ENCODE measurements at places on chromosomes 11 and 22.

DNA sequence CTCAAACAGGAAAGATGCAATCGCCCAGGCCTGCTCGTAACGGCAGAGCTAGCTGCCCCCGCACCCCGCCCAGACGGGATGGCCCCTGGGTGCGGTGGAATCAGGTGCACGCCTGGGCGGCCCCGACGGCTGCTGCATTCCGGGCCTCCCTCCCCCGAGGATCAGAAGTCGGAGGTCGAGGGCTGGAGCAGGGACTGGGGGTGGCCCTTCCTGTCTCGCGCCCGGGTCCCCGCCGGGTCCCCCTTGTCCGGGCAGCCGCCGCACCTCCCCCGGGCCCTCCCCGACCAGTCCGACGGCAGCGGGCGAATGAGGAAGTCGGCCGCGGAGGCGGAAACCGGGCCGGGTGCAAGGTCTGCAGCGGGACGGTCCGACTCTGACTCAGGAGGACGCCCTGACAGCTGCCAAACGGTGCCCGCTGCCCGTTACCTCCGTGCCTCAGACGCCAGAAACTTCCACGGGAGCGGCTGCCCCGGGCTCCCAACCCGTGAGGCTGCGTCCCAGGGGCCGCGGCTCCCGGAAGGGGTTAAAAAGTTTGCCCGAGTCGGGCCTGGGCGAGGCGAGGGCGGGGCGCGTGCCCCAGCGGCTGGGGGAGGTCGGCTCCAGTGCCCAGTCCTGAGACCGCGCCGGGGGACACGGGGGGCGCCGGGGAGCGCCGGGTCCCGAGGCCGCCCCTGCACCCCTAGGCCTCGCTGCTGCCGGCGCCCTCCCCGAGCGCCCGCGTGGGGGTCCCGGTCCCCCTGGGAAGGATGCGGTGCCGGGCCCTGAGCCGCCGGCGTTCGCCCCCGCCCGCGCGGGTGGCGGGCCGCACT is 663 bp downstream of the MYH9 start:
- DNase-seq, result peak; percentile 46

GRCh38 chr22:23305922-23306374 is 125.6 kb downstream of the BCR start:
- DNase-seq, result no peak

DNA sequence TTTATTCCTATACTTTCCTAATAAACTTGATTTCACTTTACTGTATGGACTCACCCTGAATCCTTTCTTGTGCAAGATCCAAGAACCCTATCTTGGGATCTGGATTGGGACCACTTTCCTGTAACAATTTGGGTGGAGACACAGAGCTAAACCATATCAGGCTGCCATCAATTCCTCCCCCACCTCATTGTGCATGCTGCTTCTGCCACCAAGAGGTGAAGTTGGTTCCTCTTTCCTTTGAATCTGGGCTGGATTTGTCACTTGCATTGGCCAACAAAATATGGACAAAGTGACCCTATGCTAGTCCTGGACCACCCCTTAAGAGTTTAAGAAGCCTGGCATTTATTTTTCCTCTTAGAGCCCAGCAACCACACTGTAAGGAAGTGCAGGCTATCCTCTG is 39.4 kb upstream of the CEP295 start:
- no peak for DNase-seq

GRCh38 chr11:69444381-69445130 is 36.9 kb upstream of the LINC01488 start:
- peak; percentile 84 for DNase-seq

DNA sequence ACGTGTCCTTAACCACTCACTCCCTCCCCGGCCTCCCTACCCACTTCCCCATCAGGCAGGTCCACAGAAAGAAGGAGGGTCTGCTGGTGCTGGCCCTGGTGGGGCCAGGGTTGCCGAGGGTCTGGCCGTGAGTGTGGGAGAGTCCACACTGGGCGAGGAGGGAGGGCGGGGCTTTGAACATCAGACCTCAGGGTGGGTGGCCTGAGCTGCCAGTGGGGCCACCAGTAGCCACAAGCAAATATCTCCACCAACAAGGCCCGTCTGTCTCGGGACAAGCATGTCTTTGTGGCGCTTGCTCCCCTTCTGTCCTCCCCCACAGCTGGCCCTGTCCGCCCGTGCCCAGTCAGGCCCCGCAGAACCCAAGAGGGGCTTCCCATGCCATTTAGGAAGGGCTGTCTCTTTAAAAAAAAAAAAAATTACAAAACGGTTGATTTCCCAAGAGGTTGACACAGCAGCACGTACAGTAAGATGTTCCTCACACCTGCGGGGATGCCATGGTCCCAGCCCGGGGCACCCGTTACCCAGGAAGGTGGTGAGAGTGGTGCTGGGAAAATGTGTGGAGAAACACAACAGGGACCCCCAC is 17.7 kb upstream of the TALDO1 start:
- DNase-seq, result no peak

GRCh38 chr11:56474729-56475235 is 1.6 kb upstream of the OR5M3 start:
- DNase-seq, result no peak

GRCh38 chr11:129998107-129998506 is 4.5 kb downstream of the PRDM10 start:
- DNase-seq, result no peak

- no peak for DNase-seq
Observed at GRCh38 chr11:128328955-128329551, 258.3 kb downstream of the ETS1 start.

DNA sequence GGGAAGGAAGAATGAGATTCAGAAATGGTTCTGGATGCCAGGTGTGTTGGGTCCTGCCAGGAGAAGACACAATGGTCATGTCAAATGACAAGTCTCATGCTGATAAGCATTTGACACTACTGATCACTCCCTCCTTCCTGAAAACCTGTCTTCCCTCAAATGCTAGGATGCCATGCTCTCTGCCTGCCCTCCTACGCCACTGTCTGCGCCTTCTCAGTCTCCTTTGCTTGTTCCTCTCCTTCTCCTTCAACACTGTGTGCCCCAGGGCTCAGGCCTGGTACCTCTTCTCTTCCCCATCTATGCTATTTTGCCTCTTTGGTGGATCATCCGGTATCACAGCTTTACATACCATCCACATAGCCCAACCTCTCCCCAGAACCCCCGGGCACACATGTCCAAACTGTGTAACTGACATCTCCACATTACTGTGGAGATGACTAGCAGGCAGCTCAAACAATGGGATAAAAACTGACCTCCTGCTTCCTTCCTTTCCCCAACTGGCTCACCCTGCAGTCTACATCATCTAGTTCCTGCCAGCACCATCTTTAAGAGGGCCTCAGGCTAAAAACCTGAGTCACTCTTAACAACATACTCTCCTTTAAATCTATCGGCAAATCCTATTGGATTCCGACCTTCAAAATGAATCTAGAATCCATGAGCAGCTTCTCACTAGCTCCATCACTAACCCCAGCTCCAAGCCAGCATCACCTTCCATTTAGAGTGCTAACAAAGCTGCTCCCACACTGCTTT is 8.2 kb downstream of the AP1B1 start:
- no peak for DNase-seq

GRCh38 chr11:43825217-43825816 is 55.3 kb upstream of the ALKBH3 start:
- peak; percentile 25 for DNase-seq

DNA sequence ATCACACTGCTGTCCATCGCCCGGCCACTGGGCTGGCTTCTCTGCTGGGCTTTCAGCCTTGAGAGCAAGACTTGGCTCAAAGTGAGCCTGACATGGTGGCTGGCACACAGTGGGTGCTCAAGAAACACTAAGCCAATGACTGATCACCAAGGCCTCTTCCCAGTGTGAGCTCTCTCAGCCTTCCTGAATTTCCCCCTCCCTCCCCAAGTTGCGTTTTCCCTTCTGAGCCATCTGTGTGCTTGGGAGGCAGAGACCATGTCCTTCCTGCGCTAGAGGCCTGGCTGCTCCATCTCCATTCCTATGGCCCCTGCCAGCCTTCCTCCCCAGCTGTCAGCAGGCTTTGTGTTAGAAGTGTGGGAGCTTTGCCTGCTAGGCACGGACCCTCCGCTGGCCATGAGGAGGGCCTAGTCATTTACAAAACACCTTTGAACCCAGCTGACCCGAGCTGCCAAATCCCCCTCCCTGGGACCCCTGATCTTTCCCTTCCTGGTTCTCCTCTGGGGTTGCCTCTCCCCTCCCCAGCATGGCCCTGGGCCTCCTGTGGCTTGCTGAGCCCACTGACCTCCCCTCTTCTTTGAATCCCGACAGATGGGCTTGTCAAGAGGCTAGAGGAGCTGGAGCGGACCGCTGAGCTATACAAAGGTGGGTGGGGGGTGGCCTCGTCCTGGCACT is 13.2 kb downstream of the PICK1 start:
- no peak for DNase-seq

- no peak for DNase-seq
Observed at GRCh38 chr11:68050371-68050841, 11.6 kb downstream of the TCIRG1 start.

DNA sequence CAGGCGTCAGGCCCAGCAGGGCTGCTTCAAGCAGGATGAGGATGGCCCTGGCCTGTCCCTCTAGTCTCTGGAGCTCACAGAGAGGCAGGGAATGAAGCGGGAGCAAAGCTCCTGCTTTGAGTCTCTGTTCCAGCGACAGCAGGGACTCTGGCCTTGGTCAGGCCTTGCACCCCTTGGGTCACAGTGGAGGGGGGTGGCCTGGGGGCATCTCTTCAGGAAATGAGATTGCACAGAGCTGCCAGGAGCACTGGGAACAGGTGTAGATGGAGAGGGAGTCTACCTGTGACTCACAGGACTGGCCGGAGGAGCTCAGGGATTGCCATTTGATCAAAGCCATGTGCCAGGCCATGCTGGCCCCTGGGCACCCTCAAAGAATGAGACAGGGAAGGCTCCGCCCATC is 1.6 kb downstream of the ANO1 start:
- no peak for DNase-seq

- no peak for DNase-seq
Observed at GRCh38 chr22:23822101-23822671, 16.6 kb downstream of the DERL3 start.

DNA sequence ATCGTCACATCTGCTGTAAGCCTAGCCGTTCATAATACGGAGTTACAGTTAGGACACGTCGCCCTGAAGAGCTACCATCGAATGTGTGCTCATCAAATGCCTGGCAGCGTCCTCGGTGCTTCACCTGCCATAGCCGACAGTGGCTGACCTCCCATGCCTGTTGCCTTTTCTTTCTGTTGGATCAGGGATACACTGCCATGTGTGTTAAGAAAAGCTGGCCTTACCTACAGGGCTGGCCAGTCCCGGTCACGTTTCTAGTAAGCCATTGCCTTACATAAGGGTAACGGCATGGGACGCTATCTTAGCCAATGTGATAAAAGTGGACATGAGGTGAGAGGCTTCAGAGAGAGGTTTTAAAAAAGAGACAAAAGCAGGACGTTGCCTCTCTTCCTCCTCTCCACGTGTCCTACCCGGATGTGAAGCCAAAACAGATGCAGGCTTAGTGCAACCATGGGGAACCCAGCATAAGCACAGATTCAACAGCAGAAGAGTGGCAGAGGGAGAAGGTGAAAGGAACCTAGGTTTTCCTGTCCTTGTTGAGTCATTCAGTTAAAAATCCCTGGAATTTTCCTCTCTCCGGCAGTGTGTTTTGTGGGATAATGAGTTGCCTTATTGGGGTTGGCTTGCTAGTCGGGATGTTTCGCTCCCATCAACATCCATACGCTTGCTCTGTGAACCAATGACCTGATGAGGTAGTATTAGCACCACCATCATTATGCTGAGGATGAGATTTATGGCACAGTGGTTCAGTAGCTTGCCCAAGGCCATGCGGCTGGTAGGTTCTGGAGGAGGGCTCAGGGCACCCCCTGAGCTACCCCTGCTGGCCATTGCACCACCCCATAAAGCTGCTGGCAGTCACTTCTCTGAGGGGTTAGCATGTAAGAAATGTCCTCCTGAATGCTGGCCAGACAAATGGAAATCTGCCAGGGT is 67.4 kb upstream of the B3GAT1 start:
- no peak for DNase-seq

GRCh38 chr11:63023841-63024648 is 8.4 kb upstream of the SLC22A8 start:
- peak; percentile 93 for DNase-seq

DNA sequence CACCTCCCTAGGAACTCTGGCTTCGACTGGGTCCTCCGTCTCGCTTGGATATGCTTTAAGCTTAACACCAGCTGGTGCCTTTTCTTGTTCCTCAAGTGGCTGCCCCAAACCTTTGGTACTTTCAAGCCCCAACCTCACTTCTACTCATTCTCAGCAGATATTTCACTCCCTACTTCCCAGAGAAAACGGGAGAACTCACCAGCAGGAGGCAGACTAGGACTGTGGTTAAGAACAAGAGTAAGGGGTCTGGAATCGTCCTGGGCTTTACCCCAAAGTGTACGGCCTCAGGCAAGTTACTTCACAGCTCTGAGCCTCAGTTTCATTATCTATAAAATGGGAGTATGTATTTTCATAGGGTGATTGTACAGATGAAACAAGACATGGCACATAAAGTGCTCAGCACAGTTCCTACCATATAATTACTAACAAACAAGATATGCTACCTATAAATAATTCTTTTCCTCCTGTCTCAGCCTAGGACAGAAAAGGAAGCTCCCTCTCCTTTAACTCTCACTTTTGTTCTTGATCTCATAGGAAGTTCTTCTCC is 37.8 kb downstream of the PAMR1 start:
- peak; percentile 39 for DNase-seq

DNA sequence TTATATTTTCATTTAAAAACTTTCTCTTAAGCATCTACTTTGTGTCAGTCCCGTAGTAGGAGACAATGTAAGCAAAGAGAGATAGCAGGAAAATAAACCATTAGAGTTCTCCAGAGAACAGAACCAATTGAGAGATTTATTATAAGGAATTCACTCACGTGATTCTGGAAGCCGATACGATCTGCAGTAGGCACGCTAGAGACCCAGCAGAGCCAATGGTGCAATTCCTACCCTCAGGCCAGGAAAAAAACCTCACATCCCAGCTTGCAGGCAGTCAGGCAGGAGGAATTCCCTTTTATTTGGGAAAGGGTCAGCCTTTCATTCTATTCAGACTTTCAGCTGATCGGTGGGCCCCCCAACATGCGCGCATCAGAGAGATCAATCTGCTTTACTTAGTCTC is 7.3 kb upstream of the PLEKHA7 start:
- DNase-seq, result no peak

GRCh38 chr11:94117871-94118270 is 10.8 kb upstream of the PANX1 start:
- DNase-seq, result no peak

GRCh38 chr22:48227341-48228018 is 1465.0 kb downstream of the TBC1D22A start:
- no peak for DNase-seq

GRCh38 chr22:46731246-46732040 is 6.6 kb downstream of the CERK start:
- DNase-seq, result peak; percentile 60

GRCh38 chr11:21921151-21921550 is 271.7 kb upstream of the ANO5 start:
- DNase-seq, result no peak

DNA sequence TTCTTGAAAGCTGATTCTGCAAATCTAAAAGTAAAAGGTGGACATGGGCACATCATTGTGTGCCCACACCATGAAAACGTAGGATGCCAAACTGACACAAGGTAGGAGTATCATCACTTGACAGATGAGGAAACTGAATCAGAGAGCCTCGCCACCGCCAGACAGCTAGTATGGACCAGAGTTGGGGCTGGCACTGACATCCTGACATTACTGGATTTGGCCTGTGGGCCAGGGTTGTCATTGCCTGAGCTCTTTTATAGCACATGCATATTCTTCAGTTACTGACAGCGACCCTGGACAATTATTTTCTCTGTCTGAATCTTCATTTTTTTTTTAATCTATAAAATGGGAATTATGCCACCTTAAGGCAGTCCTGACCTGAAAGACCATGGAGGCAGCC is 16.5 kb downstream of the USP35 start:
- no peak for DNase-seq

- DNase-seq, result peak; percentile 56
Observed at GRCh38 chr11:72975778-72976521, 161.7 kb downstream of the ATG16L2 start.
